ENCODE measurements at places on chromosomes 16 and 17. TPM values are rescaled to one million over a fixed set of nuclear protein-coding genes. Genes with fewer than 3 reads are reported as not detected.

TMEM204 gene
- 15.7 TPM for total RNA-seq

DNA sequence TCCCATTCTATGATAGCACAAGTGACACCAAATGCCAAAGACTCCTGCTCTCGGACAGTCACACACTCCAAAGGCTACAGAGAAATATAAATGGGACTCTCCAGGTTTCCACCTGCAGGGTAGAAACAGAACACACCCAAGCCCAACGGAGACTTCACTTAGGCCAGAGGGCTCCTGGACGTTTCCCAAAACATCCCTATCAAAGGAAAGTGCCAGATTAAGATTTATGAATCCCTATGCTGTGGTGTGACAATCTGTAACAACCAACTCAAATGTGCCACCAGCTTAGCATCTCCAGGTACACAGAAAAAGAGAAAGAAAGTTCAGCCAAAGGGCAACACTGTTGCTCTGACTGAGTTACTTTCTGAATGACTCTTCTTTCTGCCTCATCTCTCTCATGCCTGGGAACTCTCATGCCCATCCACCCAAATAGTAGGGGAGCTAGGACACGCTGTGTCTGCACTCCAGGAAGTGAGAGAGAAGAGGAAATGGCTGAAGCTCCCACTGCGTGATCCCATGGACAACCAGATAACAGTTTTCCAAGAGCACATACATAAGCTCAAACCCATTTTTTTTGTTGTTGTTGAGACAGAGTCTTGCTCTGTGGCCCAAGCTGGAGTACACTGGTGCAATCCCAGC lies 49.7 kb downstream of the SMG6 start:
- peak; percentile 66 for DNase-seq
- peak overlapping the region; percentile 89 for H3K27ac ChIP-seq
- peaks cover 29% of the 10 kb centered on the region for H3K36me3 ChIP-seq
- H3K27me3 ChIP-seq = no peaks in the 10 kb centered on the region

DNA sequence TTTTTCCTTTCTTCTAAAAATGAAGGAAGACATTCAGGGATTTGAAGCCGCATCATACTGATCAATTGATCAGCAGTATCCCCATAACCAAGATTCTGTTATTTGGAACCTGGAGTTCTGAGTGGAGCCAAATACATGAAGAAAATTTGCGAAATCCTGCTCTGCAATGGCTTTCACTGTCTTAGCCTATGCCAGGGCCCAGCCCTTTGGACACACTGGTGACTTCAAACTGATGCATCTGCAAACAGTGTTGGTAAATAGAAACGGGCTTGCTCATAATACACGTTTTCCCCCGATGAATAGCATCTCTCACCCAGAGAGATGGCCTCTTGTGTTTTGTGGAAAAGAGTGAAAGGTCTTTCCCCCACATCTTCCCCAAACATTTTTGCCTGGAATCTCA lies 87.6 kb upstream of the TOX3 start:
- no peaks in the 10 kb centered on the region for H3K4me1 ChIP-seq
- no peaks in the 10 kb centered on the region for H3K27me3 ChIP-seq
- no peaks in the 10 kb centered on the region for H3K36me3 ChIP-seq
- no peak overlapping the region for H3K27ac ChIP-seq

- peak; percentile 78 for DNase-seq
- no peak overlapping the region for H3K4me3 ChIP-seq
- H3K4me1 ChIP-seq = peaks cover 21% of the 10 kb centered on the region
- no peak overlapping the region for H3K27ac ChIP-seq
- H3K36me3 ChIP-seq = no peaks in the 10 kb centered on the region
These were observed 58.5 kb downstream of the HS3ST3B1 start for GRCh38 chr17:14359163-14360020.

RAB37 gene
- 13.6 TPM for total RNA-seq

DNA sequence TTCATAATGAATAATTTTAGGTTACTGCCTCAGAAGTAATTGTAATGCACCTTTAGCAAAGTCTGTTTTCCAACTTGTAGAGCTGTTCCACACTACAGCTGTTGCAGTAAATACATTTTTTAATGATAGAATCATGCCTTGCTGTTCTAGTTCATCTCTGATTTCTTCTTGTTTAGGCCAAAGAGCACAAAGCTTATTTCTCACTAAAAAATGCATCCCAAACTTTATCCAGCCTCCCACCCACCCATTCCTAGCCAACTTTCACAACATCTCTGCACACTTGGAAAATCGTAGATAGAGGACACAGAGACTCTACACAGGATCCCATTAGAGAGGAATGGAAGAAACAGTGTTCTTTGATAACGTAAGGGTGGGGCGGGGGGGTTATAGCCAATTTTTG lies 252.2 kb upstream of the DYNLRB2 start:
- H3K4me1 ChIP-seq = no peaks in the 10 kb centered on the region
- H3K27me3 ChIP-seq = peaks cover 11% of the 10 kb centered on the region
- H3K4me3 ChIP-seq = no peak overlapping the region
- H3K27ac ChIP-seq = no peak overlapping the region

DNA sequence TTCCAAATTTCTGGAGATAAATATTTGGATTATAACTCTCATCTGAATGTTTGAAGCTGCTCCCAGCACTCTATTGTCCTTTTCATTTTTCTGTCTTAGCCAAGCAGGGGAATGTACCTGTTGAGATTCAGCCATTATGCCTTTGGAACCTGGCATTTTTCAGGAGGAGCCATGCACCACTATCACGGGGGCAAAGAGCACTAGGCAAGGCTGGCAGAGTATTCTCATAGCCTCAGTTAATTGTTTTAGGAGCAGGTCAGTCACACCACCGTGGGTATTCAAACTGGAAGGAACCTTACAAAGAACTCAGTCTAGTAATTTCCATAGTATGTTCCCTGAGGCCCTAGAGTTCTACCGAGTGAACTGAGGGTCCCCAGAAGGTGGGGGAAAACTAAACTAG lies 348.9 kb downstream of the TMEM114 start:
- no peak overlapping the region for H3K27ac ChIP-seq
- H3K36me3 ChIP-seq = no peaks in the 10 kb centered on the region
- no peak overlapping the region for H3K4me3 ChIP-seq
- DNase-seq = no peak

GRCh38 chr17:32976605-32977004 lies 15.0 kb upstream of the SPACA3 start:
- no peak overlapping the region for H3K27ac ChIP-seq
- DNase-seq = no peak
- H3K36me3 ChIP-seq = no peaks in the 10 kb centered on the region

HOXB2 gene
- 18.1 TPM for total RNA-seq

GRCh38 chr17:62860962-62861873 lies 53.1 kb upstream of the MARCHF10 start:
- no peaks in the 10 kb centered on the region for H3K4me1 ChIP-seq
- no peak overlapping the region for H3K4me3 ChIP-seq
- DNase-seq = no peak
- H3K36me3 ChIP-seq = no peaks in the 10 kb centered on the region
- peaks cover 32% of the 10 kb centered on the region for H3K27me3 ChIP-seq
- H3K27ac ChIP-seq = no peak overlapping the region

- no peak overlapping the region for H3K4me3 ChIP-seq
- peak overlapping the region; percentile 40 for H3K27ac ChIP-seq
- no peaks in the 10 kb centered on the region for H3K4me1 ChIP-seq
- no peak for DNase-seq
- H3K27me3 ChIP-seq = no peaks in the 10 kb centered on the region
These were observed 9.3 kb upstream of the FAAP100 start for GRCh38 chr17:81561494-81561885.

- DNase-seq = no peak
- H3K4me1 ChIP-seq = peaks cover 25% of the 10 kb centered on the region
- H3K4me3 ChIP-seq = no peak overlapping the region
- peaks cover 19% of the 10 kb centered on the region for H3K27me3 ChIP-seq
- no peaks in the 10 kb centered on the region for H3K36me3 ChIP-seq
These were observed 22.3 kb upstream of the PRKAR1A start for GRCh38 chr17:68489919-68490318.

DNA sequence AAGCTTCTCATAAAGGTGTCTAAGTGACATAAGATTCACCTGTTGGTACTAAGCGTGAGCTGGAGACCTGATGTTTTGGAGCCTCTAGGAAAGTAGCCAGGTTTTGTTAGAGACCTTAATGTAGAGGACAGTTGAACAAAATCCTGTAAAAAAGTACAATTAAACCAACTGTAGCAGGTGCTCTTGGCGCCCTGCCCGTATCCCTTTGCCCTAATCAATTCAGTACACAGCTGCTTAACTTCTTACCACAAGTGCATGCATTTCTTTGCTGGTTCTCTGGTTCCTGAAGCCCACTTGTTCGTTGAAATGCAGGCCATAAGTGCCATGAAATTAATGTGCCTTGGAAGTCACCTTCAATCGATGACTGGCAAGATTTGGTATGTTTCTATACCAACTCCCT lies 24.4 kb downstream of the GLP2R start:
- H3K27ac ChIP-seq = no peak overlapping the region
- no peaks in the 10 kb centered on the region for H3K27me3 ChIP-seq
- no peaks in the 10 kb centered on the region for H3K36me3 ChIP-seq

GRCh38 chr17:59425085-59425931 lies 93.9 kb downstream of the YPEL2 start:
- H3K27me3 ChIP-seq = no peaks in the 10 kb centered on the region
- H3K4me1 ChIP-seq = peaks cover 23% of the 10 kb centered on the region
- H3K4me3 ChIP-seq = no peak overlapping the region
- DNase-seq = no peak

PAQR4 gene
- total RNA-seq = 31.9 TPM

DNA sequence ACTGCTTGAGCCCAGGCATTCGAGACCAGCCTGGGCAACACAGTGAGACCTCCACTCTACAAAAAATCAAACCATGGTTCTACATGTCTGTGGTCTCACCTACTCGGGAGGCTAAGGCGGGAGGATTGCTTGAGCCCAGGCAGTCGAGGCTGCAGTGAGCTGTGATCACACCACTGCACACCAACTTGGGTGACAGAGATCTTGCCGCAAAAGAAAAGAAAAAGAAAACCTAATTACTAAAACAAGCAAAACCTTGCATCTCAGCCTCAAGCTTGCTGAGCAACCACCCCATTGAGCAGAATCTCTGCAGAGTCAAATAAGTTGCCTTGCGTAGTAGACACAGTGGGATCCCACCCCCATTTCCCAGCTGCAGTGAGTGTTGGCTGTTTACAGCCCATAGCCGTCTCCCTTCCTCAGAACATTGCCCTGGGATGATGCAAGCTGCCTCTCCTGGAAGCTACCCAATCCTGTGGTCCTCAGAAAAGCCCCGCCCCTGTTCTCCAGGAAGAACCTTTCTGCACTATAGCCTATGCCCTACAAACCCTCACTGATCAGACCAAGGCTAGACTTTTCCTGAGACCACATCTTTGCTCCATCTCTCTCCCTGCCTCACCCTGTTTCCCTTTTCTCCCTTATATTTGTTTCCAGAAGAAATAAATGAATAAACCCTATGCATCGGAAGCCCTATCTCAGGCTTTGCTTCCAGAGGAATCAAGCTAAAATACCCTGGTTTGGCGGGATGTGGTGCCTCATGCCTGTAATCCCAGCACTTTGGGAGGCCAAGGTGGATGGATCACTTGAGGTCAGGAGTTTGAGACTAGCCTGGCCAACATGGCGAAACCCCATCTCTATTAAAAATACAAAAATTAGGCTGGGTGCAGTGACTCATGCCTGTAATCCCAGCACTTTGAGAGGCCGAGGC lies 16.7 kb upstream of the ERN2 start:
- peaks cover 16% of the 10 kb centered on the region for H3K4me1 ChIP-seq
- no peak overlapping the region for H3K4me3 ChIP-seq
- no peak overlapping the region for H3K27ac ChIP-seq
- DNase-seq = no peak

SULT1A4 gene
- total RNA-seq = 2.0 TPM

BCAR1 gene
- total RNA-seq = 1.5 TPM

SEPTIN1 gene
- 233 TPM for total RNA-seq

- H3K27me3 ChIP-seq = no peaks in the 10 kb centered on the region
- DNase-seq = no peak
- H3K4me3 ChIP-seq = no peak overlapping the region
These were observed 14.6 kb upstream of the TRPV3 start for GRCh38 chr17:3572231-3572630.

DNA sequence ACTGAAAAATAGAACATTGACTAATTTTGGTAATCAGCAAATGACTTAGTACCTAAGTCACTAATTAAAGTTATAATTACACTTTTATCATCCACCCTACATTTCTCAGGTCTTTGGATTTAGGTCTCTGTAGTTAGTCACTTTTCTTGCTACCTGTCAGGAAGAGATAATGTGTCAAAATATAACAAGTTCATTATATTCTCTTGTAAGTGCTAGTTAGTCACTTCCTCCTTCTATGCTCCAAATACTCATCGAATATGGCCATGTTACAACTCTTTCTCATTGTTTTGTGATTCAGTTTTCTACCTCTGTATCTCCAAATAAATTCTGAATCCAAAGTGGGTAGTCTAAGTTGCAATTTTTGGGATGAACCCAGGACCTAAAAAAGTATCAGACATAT lies 163.5 kb upstream of the KIF2B start:
- DNase-seq = no peak
- no peaks in the 10 kb centered on the region for H3K4me1 ChIP-seq
- no peak overlapping the region for H3K27ac ChIP-seq
- no peaks in the 10 kb centered on the region for H3K36me3 ChIP-seq
- H3K4me3 ChIP-seq = no peak overlapping the region
- H3K27me3 ChIP-seq = no peaks in the 10 kb centered on the region

TBC1D3I gene
- total RNA-seq = 3.1 TPM

Data from activated T-cell treated with anti-CD3 and anti-CD28 coated beads, Interleukin-2, amount 50 U/mL, for 72 hours (primary cell).